Neuronal stem cell (in vitro differentiated cells): ENCODE measurements at places on chromosomes 2 and 18.

DNA sequence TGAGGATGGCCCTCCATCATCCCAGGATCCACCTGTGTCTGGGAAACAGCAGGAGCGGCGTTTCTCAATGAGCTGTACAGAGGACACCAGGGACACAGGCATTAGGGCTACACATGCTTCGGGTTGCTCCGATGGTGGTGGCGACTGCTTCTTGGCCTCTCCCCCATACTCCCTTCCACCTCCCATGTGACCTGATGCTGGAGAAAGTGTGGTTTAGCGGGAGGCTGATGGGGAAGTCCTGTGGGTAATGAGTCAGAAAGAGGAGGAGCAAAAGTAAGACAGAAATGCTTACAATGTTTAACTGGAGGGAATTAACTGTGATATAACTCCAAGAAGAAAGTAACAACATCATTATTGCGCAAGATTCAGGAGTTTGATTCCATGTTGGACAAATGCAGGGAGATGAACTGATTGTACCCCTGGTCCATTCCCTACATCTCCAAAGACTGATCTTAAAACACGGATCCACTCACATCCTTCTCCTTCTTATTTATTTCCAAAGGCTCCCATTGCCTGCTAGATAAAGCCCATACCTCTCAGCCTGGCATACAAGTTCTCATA is 186.6 kb downstream of the NRP2 start:
- no peak for DNase-seq

DNA sequence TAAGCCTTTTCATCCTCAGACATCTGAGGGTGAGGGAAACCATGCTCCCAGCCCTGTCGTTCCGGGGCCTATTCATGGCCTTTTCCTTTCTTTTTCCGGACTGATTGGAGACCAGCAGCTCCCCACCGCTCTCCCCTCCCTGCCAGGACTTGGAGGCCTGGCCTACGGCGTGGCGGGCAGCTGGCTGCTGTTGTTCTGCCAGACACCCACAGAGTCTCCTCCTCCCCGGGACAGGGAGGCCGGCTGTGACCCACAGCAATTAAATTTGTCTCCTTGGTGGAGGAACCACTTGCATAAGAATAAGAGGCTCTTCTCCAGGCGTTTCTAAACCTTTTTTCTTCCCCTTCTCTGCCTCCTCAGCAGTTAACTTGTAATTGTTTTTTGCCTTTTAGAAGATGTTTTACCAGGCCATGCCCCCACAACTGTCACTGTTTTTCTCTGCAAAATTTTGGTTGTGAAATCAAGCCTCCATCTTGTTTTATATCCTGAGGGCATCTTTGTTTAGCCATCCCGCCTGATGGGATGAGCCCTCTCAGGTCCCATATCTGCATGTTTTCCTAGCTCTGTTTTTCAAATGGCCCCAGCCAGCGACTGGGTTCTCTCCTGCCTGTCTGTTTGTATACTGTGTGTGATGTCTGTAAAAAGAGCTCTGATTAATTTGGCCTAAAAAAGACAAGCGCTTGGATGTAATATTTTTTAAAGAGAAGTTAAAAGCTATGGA is 1060.0 kb upstream of the DDX18 start:
- peak; percentile 52 for DNase-seq

DNA sequence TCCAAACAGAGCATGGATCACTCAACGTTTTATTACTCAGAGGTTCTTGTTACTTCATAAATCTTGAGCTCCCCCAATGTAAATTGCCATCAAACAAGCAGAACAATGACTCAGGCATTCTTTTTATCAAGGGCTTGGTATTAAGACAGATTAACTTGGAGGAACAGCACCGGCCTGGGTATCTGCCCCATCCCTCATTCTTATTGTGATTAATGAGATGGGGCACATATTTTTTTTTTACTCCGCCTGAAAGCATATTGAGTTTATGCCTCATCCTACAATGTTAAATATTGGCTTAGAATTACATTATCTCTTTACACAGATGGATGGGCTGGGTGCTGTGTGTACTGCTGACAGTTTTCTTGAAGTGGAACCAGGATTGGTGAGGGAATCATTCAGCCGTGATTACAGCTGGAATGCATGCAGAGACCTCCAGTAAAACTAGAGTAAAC is 387.3 kb downstream of the CLIP4 start:
- DNase-seq = no peak

- DNase-seq = no peak
These were observed 122.5 kb downstream of the ARHGAP15 start for GRCh38 chr2:143251681-143252080.

GRCh38 chr2:168687314-168687713 is 115.1 kb upstream of the NOSTRIN start:
- no peak for DNase-seq

GRCh38 chr2:225309516-225309915 is 90.0 kb upstream of the NYAP2 start:
- no peak for DNase-seq

DNA sequence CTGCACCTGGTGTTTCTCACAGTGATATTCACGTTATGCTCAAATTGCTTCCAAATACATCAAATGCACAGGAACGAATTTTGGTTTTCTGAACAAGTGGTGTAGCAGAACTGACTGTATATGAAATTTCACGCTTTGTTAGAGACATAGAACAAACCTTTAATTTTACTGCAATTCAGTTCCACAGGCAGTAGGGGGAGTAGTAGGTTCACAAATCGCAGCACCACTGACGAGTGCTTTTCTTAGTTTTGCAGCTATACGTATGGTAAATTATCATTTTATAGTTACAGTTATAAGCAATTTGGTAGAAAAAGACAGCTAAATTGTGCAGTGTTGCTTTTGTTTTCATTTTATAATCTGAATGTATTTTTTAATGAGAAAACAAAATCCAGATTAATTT is 113.3 kb downstream of the KIAA1328 start:
- DNase-seq = peak; percentile 20

DNA sequence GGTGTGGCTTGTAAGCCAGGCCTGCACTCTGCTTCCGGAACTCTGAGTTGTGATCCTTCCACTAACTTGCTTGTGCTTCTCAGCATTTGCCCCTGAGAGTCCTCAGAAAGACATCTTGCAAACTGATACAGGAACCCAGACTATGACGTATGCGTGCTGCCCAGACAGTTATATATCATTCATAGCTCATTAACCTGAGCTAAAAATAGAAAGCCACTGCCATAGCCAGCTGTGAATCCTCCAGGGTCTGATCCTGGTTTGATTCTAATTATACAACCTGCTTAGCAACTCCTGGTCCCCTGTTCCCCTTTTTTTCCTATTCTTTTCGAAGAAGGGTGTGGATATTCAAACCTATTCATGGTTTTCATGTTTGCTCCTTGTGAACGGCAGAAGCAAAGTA is 63.7 kb downstream of the MARCHF4 start:
- no peak for DNase-seq

DNA sequence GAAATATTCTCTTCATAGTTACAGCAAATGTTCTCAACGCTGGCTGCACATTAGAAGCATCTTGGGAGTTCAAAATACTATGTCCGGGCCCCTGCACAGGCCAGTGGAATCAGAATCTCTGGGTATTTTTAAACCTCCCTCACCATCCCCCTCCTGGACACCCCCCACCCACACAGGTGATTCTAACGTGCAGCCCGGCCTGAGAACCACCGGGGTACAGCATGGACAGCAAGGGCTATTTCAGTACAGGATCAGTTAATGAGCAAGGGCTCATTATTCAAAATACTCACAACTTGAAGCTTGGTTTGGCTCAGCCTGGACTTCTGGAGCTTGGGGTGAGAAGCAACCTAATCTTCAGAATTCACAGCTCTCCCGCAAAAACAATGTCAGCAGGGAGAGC is 31.4 kb downstream of the INO80C start:
- DNase-seq = no peak

DNA sequence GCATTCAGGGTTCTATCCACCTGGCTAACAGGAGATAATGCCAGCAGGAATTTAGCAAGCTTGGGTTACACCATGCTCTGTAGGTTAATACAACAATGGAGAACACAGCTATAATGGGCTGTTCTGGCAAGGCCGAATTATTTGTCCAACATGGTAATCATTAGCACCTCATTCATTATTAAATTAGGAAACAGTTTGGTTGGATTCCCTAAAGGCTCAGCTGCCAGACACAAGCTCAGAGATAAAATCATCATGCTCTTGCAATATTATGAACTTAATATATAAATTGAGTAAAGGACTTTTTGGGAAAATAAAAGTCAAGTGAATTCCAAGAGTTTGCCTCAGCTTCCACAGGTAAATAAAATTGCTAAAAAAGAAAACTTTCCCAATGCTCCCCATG is 166.4 kb downstream of the ANKRD44 start:
- DNase-seq = no peak
